Memory B cell (primary cell): ENCODE measurements at places on chromosomes 16 and 17.

DNA sequence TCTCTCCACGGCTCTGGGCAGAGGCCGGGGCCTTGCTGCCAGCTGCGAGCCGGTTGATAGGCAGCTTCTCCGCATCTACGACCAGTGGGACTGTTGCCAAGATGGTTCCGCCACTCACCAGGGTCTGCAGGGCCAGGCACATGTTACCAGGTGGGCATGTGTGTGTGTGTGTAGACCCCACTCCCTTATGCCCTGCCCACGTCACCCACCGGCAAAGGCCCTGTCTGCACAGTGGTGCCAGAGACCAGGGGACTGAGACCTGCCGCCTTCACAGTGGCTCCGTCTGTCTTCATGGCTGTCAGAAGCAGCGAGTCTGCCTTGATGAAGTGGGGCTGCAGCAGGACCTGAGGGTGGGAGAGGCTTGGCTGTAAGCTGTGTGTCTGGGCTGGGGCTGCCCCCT lies 17.7 kb downstream of the SREBF1 start:
- peaks cover 6% of the 10 kb centered on the region for H3K36me3 ChIP-seq
- no peak overlapping the region for H3K4me3 ChIP-seq
- H3K27me3 ChIP-seq, result no peaks in the 10 kb centered on the region

DNA sequence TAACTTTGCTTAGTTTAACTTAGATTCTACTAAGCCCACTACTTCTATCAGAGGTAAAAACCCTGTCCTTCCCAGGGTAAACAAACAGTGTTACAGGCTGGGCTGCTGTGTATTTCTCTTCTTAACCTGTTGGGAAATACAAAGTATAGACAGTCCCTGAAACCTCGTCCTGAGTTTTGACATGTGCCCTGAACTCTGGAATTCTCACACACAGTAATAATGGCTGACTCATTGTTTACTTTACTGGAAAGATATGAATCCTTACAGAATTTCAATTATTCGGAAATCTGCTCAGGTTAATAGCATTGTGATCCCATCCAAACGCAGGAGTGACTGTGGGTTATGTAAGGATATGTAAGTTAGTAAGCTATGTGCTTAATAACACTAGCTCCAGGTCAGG lies 199.1 kb downstream of the TMEM114 start:
- no peak for DNase-seq
- no peak overlapping the region for H3K4me3 ChIP-seq
- H3K4me1 ChIP-seq, result no peaks in the 10 kb centered on the region
- no peak overlapping the region for H3K27ac ChIP-seq
- H3K36me3 ChIP-seq, result no peaks in the 10 kb centered on the region

DNA sequence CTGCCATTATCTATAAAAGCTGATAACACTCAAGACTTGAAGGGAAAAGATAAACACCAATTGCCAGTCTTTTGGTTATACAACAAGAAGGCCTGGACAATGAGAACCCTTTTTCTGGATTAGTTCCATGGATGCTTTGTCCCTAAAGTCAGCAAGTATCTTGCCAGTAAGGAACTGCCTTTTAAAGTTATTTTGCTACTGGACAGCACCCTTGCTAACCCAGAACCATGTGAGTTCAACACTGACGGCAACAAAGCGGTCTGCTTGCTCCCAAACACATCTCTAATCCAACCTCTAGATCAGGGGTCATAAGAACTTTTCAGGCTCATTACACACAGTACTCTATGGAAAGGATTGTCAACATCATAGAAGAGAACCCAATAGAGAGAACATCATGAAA lies 25.3 kb upstream of the ABCA6 start:
- DNase-seq, result no peak
- H3K27ac ChIP-seq, result no peak overlapping the region
- H3K4me3 ChIP-seq, result no peak overlapping the region
- H3K4me1 ChIP-seq, result peaks cover 5% of the 10 kb centered on the region

DNA sequence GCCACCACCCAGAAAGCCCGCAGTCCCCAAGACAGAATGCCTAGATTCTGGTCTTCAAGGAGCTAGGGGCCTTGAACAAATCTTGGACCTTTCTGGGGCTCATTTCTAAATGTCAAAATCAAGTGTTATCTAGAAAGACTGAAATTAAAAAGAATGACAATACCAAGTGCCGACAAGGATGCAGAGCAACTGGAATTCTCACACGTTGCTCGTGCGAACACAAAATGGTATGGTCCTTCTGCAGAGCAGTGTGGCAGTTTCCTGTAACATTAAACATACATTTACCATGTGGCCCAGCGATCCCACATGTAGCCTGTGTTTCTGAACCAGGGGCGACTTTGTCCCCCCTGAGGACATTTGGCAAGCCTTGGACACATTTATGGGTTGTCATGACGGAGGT lies 137.9 kb downstream of the GAS7 start:
- peaks cover 4% of the 10 kb centered on the region for H3K27me3 ChIP-seq
- H3K27ac ChIP-seq, result no peak overlapping the region
- no peaks in the 10 kb centered on the region for H3K36me3 ChIP-seq
- no peak for DNase-seq
- H3K4me1 ChIP-seq, result peaks cover 21% of the 10 kb centered on the region

DNA sequence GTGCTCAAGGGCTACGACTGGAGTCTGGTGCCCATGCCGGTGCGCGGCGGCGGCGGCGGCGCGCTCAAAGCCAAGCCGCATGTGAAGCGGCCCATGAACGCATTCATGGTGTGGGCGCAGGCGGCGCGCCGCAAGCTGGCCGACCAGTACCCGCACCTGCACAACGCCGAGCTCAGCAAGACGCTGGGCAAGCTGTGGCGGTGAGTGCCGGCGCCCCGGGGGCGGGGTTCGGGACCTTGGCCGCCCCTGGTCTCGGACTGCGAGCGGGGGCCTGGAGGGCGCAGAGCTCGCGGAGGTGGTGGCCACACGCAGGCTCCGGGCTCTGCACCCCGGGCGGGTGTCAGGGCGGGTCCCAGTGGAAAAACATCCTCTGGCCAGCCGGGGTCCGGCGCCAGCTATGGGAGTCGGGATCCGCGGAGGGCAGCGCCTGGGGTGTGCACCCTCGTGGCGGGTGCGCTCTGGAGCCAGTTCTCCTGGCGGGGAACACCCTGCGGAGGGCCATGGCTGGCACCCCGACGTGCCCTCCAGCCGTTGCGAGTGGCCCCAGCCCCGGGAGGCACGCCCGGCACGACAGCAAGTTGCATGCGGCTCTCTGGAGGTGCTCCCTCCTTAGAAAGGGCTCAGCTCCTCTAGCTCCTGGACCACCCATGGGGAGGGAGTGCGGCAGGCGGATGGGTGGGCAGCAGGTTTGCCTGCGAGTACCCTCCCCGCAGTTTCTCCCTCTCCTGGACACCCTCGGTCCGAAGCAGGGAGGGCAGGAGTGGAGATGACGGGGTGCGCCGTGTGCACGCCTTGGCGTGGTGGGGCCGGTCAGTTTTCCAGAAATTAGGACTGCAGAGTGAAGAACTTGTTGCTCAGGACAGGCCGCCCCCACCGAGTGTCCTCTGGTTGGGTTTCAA lies 824 bp downstream of the SOX8 start:
- no peak for DNase-seq
- H3K27ac ChIP-seq, result no peak overlapping the region
- H3K4me3 ChIP-seq, result peak overlapping the region; percentile 55
- peaks cover 2% of the 10 kb centered on the region for H3K36me3 ChIP-seq
- peaks cover 21% of the 10 kb centered on the region for H3K27me3 ChIP-seq

DNA sequence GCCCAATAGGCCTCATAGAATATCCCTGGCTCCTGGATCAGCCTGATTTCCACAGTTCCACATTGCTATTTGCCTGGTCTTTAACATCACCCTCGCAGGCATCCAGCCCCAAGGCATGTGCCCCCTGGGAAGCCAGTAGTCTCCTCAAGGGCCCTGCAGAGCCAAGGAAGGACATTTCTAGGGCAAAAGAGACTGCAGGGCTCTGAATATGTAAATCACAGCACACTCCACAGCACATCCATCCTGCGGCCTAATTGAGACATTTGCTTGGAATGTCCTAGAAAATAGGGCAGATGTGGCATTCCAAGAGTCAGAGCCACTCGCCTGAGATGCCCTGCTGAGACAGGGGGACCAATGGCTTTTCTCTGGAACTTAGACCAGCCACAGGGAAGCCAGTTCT lies 11.4 kb upstream of the C16orf78 start:
- no peaks in the 10 kb centered on the region for H3K36me3 ChIP-seq
- H3K27ac ChIP-seq, result no peak overlapping the region
- H3K27me3 ChIP-seq, result peaks cover 5% of the 10 kb centered on the region
- no peak for DNase-seq
